ENCODE measurements at places on chromosomes 3 and 15.

DNA sequence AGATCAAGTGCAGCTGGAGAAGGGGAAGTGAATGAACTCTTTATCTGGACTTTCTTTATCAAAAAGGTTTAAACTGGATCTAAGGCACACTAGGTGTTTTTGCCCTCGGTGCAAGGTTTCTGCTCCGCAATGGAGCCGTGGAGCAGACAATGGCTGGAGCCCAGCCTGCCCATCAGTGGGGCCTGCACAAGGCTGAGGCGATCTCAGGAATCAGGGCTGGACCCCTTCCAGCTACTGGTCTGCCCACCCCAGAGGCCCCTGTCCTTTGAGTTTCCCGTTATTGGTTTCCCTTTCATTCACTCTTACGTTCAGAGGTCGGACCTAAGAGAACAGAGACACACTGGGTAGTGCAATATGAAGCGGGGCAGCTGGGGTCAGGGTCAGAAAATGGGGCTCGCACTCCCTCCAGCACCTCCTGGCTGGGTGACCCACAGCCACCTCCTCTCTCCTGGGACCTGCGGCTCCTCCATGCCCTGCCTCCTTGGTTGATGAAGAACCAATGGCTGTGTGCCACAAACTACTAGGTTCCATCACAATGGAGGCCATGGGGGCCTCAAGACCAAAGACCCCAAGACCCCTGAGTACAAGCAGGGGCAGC lies 164.6 kb downstream of the CHSY1 start:
- no peak for DNase-seq

GRCh38 chr15:70488002-70488605 lies 275.3 kb downstream of the UACA start:
- DNase-seq: peak; percentile 59

- peak; percentile 13 for DNase-seq
These were observed 3.8 kb upstream of the FOXB1 start for GRCh38 chr15:60000113-60000823.

DNA sequence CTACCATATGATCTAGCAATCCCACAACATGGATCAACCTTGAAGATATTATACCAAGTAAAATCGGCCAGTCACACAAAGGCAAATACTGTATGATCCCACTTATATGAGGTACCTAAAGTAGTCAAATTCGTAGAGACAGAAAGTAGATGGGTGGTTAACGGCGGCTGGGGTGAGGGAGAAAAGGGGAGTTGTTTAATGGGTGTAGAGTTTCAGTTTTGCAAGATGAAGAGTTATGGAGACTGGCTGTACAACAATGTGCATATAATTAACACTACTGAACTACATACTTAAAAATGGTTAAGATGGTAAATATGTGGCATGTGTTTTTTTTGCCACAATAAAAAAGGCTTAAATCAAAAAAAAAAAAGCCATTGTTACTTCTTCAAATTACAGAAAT lies 60.4 kb downstream of the GPR176 start:
- DNase-seq: no peak

- peak; percentile 37 for DNase-seq
These were observed 67.6 kb upstream of the HACD2 start for GRCh38 chr3:123652342-123652984.

All from Caki2 (cell line).